ENCODE measurements at places on chromosomes 6 and 20.

- no peak for DNase-seq
Measured at GRCh38 chr6:115821798-115822197, 238.9 kb downstream of the FRK start.

DNA sequence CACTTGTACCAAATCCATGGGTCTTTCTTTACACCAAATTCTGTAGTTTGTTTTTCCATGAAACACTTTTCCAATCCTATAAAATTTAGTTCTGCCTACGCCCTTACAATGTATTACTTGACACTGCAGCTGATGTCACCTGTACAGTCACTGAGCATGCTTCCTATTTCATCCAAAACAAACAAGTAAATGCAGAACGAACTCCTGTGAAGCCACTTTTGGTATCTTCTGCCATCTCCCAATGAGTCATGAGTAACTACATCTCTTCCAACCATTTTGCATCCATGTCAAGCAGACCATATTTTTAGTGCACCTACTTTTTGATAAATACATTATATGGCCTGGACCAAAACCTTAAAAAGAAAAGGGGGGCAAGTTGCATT lies 42.4 kb downstream of the HDDC2 start:
- DNase-seq = no peak

- peak; percentile 17 for DNase-seq
Measured at GRCh38 chr20:10076126-10077080, 41.6 kb downstream of the ANKEF1 start.

DNA sequence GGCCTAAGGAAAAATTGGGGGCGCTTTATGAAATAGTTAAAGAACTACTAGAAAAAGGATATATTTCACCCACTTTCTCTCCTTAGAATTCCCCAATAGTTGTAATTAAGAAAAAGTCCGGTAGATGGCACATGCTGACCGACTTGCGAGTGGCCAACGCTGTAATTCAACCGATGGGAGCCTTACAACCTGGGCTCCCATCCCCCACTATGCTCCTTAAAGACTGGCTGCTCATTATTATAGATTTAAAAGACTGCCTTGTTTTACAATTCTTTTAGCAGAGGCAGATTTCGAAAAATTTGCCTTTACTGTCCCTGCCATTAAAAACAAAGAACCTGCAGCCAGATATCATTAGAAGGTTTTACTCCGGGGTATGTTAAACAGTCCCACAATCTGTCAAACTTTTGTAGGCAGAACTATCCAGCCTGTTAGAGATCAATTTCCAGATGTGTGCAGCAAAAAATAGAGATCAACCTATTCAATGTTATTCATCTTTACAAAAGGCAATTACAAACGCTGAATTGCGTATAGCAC lies 58.5 kb upstream of the PRSS16 start:
- DNase-seq = peak; percentile 76

DNA sequence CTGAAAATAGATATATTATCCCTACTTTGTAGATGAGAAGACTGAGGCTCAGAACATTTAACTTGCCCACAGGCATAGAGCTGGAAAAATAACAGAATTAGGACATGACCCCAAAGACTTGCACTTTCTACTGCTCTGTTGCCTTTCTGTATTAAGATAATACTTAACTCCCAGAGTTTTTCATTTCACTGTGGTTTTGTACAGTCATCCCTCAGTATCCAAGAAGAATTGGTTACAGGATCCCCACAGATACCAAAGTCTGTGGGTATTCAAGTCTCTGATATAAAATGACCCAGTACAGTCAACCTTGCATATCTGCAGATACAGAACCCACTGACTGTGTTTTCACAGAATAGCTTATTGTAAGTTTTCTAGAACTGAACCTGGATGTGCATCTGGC lies 16.8 kb downstream of the MRS2 start:
- no peak for DNase-seq

GRCh38 chr6:7813704-7814103 lies 87.8 kb downstream of the BMP6 start:
- no peak for DNase-seq
